ENCODE measurements at places on chromosomes 1 and 21.

- DNase-seq, result no peak
These were observed 37.1 kb downstream of the DDAH1 start for GRCh38 chr1:85427849-85428248.

DNA sequence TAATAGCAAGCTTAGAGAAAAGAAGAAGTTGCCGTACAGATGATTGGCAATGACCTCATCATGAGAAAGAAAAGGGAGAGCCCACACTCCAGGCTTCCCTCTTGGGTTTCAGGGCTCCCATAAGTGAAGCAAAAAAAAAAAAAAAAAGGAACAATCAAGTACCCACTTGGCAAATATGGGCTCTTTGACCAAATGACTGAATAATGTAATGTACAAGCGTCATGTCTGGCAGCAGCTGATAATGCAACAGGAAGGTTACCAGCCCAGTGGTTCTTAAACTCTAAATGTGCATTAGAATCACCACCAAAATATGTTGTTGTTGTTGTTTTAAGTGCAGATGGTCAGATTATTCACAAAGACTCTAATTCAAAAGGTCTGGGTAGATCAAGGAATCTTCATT lies 13.5 kb downstream of the TNFSF4 start:
- no peak for DNase-seq

- DNase-seq, result no peak
These were observed 280.3 kb upstream of the FMN2 start for GRCh38 chr1:239811211-239811885.

- DNase-seq, result no peak
These were observed 62.8 kb downstream of the XCL2 start for GRCh38 chr1:168480997-168481396.

GRCh38 chr1:118223426-118223825 lies 38.4 kb upstream of the SPAG17 start:
- no peak for DNase-seq

DNA sequence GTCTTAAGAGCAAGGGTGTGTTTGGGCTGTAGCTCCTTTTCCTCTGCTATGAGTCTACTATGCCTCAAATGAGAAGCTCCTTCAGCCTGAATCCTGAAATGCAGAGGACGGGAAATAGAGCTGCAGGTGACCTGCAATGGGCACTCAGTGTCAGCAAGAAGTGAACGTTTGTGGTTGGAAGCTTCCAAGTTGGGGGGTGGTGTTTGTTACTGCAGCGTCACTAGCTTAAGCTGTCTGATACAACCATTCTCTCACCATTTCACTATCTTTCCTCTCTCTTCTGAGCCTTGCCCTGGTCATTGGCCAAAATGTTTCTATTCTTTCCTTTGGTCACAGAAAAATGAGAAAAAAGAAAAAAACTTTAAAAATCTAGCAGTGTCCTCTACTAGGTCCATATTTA lies 19.4 kb downstream of the TRIM67 start:
- DNase-seq, result no peak

- DNase-seq, result no peak
These were observed 69.9 kb downstream of the PGBD5 start for GRCh38 chr1:230356190-230356589.

GRCh38 chr1:203627851-203628200 lies 1.2 kb downstream of the ATP2B4 start:
- no peak for DNase-seq

- DNase-seq, result no peak
These were observed 8.4 kb downstream of the TRAPPC10 start for GRCh38 chr21:44020551-44020950.

DNA sequence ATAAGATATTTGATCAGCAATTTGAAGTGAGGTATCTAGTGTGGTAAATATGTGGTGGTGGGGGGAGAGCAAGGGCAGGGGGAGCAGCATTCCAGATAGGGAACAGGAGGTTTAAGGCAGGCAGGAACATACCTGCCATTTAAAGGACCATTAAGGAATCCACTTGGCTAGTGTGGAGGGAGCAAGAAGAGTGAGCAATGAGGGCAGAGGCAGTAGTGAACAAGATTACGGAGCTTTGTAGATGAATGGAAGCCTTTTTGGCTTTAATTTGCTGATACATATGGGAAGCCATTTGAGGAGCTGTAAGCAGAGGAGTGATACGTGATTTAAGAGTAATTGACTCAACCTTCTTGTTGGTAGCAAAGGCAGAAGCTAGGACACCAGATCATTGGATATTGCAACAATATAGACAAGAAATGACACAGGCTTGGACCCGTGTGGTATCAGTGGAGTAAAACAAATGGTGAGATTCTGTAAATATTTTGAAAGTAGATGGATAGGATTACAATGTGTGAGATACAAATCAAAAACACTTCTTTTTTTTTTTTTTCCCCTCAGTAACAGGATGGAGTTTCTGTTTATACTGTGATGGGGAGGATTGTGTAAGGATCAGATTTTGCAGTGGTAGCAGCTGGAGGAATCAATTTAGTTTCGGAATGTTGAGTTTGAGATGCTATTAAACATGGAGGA lies 73.8 kb upstream of the B3GALT2 start:
- no peak for DNase-seq

DNA sequence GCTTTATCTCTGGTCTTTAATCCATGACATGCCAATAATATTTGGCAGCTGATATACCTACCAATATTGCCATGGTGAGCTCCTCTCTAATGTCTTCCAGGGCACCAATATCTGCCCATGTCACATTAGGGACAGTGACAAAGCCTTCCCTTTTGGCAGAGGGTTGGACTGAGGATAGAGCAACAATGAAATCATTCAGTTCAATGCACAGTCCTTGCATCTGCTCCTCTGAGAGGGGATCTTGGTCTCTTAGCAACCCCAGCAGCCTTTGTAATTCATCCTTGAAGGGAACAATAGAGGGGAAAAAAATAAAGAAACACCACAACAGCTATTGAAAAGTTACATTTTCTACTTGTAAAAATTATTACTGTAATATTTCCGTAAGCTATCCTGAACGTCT lies 42.3 kb downstream of the NVL start:
- DNase-seq, result no peak

DNA sequence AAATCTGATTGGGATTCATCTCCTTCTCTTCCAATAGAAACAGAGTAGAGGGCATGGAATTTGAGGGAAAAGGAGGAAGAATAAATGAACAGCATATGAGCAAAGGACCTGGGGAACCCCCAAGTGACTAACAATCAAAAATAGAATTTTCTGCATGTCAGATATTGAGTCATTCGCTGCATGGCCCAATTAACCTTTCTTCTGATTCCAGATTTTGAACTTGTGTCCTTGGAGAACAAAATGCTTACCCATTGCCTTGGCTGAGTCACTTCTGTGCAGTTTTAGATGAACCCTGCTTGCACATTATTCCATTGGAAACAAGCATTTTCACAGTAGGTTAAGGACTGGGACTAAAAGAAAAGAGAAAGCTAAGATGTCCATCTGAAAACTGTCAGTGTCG lies 390.5 kb downstream of the ST6GALNAC3 start:
- no peak for DNase-seq

DNA sequence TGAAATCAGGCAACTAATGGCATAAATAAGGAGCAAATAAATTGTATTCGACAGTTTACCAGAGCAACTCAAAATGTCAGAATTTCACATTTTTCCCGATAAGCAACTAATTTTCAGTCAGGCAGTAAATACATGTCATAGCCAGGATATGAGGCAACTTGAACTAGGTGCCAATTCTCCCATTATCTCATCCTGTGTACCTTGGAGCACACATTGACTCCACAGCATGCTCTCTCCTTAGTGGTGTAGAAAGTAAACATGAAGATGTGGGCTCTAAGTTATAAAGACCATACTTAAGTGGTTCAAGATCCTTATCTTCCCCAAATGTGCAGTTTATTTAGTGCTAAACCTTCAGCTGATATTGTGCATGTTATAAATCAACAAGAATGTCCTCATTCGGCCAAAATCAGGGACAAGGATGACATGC lies 197.8 kb downstream of the VAV3 start:
- no peak for DNase-seq

GRCh38 chr1:117892512-117892911 lies 36.9 kb downstream of the GDAP2 start:
- no peak for DNase-seq

- DNase-seq, result no peak
These were observed 47.2 kb upstream of the TSNAX start for GRCh38 chr1:231481289-231481688.

DNA sequence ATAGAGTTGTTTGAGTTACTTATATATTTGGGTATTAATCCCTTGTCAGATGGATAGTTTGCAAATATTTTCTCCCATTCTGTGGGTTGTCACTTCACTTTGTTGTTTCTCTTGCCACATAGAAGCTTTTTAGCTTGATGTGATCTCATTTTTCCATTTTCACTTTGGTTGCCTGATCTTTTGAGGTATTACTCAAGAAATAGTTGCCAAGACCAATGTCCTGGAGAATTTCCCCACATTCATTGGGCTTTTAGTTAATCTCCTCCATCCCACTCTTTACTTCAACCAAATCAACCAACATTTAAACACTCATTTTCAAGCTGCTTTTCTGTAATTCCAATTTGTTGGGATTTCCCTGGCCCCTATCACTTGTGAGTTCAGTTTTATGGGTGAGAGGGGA lies 69.0 kb downstream of the LEPR start:
- no peak for DNase-seq

DNA sequence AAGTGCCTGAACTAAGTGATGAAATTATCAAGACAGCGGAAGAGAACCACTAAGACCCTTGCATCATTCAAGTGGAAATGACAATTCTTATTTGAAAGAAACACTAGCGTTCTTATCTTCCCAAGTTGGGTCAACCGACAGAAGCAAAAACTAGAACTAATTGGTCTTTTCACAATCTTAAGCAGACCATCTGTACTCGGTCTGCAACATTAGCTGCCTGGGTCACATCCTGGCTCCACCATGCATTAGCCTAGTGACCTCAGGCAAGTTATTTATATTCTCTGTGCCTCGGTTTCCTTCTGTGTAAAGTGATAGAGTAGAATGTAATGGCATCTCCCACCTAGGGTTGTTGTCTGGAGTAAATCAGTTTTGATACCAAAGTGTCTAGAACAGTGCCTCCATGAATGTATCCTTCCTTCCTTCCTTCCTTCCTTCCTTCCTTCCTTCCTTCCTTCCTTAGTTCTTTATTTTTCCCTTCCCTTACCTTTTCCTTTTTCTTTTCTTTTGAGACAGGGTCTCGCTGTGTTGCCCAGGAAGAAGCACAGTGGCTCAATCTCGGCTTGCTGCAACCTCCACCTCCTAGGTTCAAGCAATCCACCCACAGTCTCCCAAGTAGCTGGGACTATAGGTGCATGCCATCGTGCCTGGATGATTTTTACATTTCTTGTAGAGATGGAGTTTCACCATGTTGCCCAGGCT lies 6.0 kb downstream of the COLGALT2 start:
- no peak for DNase-seq

Measured in stimulated activated CD8-positive, alpha-beta memory T cell treated with anti-CD3 and anti-CD28 coated beads, Interleukin-7, amount 100 ng/mL, for 24 hours (primary cell).